ENCODE measurements at places on chromosomes 2 and 18.

DNA sequence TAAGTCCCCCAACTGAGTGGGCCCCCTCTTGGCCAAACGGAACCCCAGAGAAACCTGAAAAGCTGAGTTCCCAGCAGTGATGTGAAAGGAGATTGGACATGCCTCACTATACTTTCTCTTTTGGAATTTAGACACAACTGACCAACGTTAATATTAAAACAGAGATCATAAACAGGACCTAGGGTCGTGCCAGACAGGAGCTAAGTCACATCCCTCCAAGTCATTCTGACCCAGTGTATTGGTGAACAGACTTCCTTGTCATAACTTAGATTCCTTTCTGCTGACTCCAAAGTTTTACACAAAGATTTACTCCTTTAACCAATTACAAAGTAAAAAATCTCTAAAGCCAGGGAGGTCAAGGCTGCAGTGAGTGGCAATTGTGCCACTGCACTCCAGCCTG is 46.9 kb downstream of the UXS1 start:
- no peak for DNase-seq

GRCh38 chr18:77526962-77527361 is 277.3 kb downstream of the GALR1 start:
- DNase-seq: no peak

GRCh38 chr2:32310577-32310976 is 32.9 kb downstream of the YIPF4 start:
- DNase-seq: no peak

GRCh38 chr2:62537814-62538213 is 31.8 kb upstream of the TMEM17 start:
- no peak for DNase-seq

GRCh38 chr2:98715812-98716451 is 15.0 kb downstream of the MGAT4A start:
- no peak for DNase-seq

- DNase-seq: no peak
Observed at GRCh38 chr2:79799729-79800128, 286.9 kb downstream of the CTNNA2 start.

GRCh38 chr2:120348737-120349439 is 3.0 kb downstream of the INHBB start:
- DNase-seq: no peak

DNA sequence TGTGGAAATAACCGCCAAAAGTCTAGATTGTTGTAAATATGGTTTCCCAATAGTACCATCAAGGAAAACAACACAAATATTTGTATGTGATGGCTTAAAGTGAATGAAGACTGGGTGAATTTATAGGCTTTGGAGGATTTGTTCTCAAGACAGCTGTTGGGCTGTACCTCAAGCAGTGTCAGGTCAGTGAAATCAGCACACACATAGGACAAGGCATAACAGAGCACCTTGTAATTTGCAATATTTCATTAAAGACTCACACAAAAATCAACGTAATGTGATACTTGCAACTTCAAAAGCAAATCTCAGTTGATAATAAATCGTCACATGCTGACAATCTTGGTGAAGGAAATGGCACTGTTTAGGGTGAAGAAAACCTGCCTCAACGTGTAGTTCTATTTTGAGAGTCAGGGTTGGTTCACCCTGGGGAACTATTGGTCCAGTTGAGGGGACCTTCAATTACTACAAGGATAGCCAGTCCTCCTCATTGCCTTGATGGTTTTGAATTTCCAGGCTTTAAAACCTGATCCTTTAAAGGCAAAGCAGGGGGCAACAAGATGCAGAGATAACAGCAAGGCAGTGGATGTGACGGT is 126.8 kb upstream of the ST6GAL2 start:
- no peak for DNase-seq

DNA sequence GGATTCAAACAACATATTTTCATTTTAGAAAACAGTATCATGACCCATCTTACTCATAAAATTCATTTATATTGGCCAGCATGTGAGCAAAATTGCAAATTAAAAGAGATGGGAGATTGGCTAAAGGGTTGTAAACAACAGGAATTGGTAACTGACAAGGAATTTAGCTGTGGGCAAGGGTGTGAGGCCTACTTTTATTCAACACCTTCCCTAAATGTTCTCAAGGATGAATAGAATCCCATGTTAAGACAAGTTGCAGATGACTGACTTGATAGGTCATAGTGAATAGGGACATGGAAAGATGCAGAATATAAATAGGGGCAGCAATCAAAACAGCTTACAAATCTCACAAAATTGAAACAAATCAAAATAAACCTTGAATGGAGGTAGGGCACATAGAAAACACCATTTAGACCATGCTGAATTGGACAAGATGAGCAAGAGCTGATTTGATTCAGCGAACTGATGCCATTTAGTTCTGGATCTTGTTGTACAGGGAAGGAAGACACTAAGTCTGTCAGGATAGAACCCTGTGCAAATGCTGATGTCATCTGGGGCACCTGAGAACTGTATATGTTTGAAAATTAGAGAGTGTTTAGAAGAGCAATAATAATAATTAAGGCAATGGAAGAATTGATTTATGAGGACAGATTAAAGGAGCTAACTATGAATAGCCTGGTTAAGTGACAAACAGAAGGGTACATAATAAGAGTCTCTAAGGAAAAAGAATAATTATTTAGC is 509.7 kb downstream of the ZEB2 start:
- DNase-seq: no peak

- no peak for DNase-seq
Observed at GRCh38 chr18:79588636-79589481, 90.7 kb upstream of the CTDP1 start.

Measured in stimulated activated CD8-positive, alpha-beta memory T cell treated with anti-CD3 and anti-CD28 coated beads, Interleukin-15, amount 100 ng/mL, for 48 hours (primary cell).